CMK (cell line): ENCODE measurements at places on chromosomes 13 and 19.

DNA sequence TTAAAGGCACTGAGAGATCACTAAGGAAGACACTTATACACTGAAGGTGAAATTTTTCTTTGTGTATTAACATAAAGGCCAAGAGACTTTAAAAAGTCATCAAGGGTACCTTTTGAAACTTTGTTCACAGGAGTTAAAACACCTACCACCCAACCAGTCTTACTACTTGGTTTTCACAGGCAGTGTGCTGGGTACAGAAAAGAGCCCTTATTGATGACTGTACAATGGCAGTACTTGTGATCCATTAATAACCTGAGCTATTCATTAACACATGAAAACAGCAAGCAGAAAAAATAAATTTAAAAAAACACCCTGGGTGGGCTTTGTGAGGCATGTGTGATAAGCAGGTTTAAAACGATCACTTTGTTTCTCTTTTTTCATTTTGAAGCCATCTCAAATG, 148.9 kb downstream of the TBC1D4 start:
- no peak for DNase-seq

GRCh38 chr19:44856421-44857083, 10.5 kb downstream of the NECTIN2 start:
- DNase-seq = peak; percentile 88

DNA sequence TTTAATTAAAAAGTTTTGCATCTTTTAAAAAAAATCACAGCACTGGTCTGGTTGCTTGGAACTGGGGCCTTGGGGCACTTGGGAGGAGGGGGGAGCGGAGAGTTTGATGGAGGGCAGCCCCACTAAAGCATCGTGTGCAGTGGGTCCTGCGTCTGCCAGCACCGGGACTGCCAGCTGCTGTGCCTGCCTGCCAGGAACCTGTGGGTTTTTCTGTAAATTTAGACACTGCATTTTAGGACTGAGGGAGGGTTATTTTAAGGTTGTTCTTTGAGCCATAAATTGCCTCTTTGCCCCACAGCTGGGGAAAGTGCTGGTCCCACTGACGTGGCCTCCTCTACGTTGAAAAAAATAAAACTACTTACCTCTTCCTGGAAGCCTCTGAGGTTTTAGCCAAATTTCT, 2.9 kb downstream of the KLF2 start:
- no peak for DNase-seq

DNA sequence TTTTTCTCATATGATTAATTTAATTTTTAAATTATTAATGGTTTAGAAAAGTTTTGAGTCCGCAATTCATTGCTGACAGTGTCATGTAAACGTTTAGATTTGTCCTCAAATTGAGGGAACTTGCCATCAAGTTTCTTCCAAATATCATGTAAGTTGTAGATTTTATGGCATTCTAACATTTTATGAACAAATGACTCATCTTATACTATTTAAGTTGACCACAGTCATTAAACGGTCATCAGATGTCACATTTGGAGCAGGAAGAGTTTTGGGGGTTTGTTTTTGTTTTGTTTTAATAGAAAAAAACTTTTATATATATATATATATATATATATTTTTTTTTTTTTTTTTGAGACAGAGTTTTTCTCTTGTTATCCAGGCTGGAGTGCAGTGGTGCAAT, 4.3 kb downstream of the ZNF114 start:
- DNase-seq = no peak

DNA sequence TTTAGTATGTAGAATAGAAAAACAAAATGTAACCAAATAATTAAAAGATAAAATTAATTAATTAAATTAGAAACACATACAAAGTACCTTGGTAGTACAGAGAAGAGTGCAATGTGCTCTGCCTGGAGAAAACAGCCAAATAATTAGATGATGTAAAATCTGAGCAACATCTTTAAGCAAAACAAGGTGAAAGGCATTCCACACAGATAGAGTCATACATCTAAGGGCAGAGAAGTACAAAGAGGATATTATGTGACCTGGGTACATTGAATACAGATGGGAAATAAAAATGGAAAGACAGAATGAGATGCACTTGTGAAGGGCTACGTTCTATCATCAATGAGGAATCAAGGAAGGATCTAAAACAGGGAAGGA, 25.2 kb upstream of the FNDC3A start:
- DNase-seq = no peak
